Stimulated activated CD8-positive, alpha-beta memory T cell treated with anti-CD3 and anti-CD28 coated beads, Interleukin-7, amount 100 ng/mL, for 4 hours (primary cell): ENCODE measurements at places on chromosomes 16 and 17.

DNA sequence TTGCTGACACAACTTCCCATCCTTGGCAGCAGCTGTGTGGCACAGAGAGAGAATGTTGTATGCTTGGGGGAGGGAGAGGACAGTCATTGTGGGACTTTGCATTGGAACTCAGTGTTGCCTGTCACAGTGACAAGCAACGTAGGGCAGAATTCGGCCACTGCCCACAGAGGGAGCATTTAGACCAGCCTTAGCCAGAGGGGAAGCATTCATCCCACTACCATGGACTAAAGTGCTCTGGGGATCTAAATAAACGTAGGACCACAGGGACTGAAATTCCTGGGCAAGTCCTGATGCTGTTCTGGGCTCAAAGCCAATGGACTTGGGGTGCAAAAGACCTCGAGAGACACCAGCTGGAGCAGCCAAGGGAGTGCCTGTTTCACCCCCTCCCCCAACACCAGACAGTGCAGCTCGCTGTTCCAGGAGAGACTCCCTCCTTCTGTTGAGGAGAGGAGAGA lies 44.9 kb downstream of the ABCA8 start:
- no peak for DNase-seq

- DNase-seq: no peak
Observed at GRCh38 chr16:81693744-81694303, 85.3 kb upstream of the PLCG2 start.

GRCh38 chr16:557463-558297 lies 2.5 kb upstream of the PRR35 start:
- DNase-seq: no peak

DNA sequence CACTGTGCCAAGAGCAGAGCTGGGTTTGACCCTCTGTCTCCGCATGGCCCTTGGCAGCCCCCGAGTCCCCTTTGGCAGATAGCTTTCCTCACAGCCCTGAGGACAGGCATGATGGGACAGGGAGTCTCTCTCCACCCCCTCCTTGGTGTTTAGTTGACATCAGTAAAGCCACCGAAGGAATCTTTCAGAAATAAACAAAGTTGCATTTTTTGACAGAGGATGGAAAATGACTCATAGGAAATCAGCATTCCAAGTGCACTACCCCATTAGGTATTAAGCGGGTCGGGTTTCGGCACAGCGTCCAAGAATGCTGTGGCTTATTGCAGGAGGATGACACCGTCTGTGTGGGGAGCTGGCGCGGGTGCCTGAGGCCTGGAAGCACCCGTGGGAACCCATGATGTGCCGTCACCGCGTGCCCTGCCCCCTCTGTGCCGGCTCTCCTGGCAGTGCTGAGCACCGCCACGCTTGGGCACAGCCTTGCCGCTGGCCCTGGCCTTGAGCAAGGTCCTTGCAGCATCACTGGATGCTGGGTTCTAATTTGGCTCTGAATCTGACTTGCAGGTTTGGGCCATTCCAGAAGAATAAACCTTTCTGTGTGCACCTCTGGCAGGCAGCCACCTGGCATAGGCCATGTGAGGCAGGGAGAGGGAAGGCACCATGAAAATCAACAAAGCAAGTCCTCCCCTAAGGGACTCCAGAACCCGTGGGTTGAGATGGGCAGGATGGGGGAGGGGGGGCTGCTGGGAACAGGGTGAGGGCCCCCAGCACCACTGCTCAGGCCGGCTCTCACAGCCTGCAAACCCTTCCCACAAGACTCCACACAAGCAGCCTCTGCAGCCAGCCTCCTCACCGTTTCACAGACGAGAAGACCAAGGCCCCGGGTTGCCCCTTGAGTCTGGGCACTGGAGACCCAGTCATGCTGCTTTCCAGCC lies 50.5 kb upstream of the ZNF469 start:
- no peak for DNase-seq

DNA sequence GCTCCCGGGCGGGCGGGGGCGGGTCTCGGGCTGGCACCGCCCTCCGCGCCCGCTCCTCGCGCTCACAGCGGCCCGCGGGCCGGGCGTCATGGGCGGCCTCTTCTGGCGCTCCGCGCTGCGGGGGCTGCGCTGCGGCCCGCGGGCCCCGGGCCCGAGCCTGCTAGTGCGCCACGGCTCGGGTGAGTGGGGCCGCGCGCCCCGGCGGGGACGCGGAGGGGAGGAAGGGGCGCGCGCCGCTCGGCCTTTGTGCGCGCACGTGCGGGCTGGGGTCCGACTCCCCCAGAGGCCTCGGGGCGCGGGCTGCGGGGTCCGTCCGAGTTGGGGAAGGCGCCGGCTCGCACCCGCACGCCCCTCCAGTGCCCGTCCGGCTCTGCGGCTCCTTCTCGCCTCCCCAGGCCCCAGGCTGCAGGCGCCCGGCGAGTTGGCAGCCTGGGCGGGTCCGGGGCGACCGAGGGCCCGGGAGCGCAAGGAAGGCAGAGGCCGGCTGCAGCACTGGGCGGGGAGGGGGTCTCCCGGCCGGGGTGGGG lies at the start of gene NME4:
Gene NME4 (plus strand): TSS at position 65 of the 527 bp plus-strand sequence. CDS start 24 bp downstream, at position 89.
- DNase-seq: no peak

- no peak for DNase-seq
Observed at GRCh38 chr16:11556945-11557720, 29.6 kb downstream of the LITAF start.

DNA sequence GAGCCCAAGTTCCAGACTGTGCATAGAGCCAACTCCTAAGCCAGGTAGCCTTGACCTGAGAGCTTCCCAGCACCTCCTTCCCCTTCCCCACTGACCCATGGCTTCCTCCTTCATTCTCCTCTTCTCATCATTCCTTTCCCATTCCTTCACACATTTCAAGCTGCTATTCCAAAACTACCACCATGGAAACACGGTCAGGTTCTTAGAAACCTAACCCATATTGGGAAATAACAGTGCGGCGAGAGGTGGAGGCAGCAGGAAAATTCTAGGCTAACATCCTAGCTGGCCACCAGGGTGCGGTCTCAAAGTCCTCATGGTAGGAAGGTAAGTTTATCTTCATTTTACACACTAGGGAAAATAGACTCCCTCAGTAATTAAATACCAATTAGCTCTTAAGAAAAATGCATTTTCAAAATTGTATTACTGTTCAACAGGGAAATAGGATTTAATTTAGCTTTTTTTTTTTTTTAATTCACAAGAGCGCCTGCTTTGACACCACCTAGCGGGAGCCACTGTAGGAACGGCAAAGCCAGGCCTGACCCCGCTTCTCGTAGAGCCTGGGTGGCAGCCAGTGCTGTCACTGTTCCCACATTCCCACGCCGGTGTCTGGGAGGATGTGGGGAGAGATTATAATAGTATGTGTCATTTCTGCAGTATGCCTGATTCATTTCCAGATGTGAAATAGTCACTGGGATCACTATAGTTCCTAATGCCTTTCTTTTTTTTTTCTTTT lies 14.0 kb upstream of the SPHK1 start:
- no peak for DNase-seq

DNA sequence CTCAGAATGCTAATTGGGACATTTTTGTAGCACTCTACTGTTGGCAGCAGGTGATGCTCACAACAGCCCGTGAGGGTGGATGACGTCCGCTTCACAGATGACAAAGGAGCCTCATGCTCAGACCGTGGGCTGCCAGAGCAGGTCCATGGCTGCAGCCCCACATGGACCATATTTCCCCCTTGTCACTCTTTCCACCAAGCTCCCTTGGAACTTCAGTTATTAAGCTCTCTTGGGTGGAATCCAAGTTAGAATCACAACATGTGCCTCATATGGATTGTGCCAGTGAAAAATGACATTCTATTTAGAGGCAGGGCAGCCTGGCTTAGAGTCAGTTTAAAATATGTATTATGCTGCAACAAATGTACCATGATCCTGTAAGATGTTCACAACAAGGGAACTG lies 33.2 kb upstream of the STH start:
- DNase-seq: no peak

DNA sequence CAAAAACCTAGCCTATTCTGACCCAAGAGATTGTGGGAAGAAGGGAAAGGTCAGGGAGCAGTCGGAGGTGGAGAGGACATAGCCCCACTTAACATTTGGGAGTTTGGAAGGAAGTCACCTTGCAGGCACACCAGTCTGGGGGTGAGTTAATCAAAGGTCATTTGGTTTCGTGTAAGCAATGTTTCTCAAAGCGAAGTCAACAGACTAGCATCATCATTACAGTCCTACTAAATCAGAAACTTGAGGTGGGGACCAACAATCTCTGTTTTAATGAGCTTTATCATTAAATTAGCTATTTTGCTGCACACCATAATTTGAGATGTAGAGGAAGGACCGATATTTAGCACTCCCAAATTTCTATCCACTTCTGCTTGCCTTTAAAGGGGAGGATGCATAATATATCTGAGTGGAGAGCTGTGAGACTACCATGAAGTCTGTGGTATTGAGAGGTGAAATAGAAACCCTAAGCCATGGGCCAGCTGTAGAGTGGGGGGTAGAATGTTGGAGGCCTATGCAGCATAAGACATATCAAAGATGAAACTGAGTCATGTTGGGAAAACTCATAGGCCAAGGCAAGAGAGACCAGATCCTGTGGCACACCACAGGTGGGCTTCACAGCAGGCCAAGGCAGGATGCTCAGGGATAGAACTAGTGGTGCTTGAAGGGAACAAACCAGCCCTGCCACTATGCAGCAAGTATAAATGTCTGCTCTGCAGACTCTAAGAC lies 141.7 kb upstream of the ANKFN1 start:
- no peak for DNase-seq

DNA sequence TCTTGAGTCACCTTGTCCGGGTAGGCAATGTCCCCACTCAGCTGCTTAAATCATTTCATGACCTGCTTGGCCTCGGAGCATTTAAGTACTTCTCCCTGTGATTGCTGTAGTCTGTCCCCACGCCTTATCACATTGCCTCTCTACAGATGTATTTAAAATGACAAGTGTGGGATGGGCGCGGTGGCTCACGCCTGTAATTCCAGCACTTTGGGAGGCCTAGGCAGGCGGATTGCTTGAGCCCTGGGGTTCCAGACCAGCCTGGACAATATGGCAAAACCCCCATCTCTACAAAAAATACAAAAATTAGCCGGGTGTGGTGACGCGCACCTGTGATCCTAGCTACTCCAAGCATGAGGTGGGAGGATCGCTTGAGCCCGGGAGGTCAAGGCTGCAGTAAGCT lies 1.3 kb upstream of the GJC1 start:
- DNase-seq: no peak

GRCh38 chr17:48546924-48547807 lies 2.3 kb upstream of the HOXB2 start:
- DNase-seq: no peak

DNA sequence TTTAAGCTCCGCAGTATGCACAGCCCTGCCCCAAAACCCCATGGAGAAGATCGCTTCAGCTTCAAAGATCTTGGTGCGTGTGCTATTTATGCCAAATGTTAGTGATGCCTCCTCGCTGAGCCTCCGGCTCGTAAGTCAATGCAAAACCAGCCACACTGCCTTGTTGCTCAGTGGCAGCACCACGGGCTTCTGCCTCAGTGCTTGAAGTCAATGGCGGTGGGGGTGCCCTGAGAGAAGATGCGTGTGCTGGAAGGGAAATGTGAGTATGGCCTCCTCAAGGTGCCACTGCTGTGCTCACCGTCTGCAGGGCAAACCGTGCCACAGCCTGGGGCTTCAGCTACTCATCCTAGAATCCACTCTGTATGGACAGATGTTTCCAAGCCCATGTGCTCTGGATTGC lies 121.9 kb downstream of the XYLT1 start:
- no peak for DNase-seq

GRCh38 chr17:79220713-79221291 lies 146.2 kb downstream of the ENGASE start:
- DNase-seq: no peak

GRCh38 chr17:30530346-30531025 lies 53.3 kb downstream of the GOSR1 start:
- DNase-seq: no peak

GRCh38 chr17:38908676-38909181 lies 16.7 kb upstream of the LASP1NB start:
- no peak for DNase-seq

DNA sequence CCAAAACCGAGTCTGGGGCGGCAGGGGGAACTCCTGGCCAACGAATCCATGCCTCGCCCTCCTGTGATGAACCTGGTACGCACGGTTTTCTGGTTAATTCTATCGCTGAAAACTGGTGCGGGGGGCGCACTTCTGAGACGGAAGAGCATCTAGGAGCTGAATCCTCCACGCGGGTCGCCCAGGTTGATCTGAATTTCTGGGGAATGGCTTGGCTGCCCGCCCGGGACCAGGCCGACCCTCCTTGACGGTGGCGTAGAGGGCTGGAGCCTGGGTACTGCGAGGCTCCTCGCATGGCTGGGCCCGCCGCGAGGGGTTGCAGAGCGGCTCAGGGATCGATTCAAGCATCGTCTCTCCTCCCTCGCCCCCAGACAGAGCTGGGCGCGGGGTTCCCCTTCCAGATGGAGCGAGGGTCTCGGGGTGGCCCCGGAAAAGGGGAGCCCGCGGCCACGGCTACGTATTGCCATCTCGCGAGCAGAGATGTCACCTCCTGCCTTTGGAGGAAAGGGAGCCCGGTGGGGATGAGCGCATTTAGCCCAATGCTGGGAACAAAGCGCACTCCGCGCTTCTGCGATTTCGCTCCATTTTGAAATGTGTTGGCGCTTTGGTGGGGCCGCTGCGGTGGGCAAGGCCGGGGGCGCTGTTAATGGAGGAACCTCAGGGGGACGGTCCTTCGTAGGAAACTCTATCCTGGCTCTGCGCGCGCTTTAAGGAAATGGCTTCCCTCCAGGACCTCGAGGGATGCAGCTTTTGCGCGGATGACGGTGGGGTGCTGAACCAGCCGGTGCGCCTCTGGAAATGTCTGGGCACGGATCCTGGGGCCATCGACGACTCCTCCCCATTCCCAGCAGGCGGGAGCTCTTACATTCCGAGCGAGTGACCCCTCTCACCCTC lies 2.7 kb downstream of the MAPT start:
- DNase-seq: no peak

DNA sequence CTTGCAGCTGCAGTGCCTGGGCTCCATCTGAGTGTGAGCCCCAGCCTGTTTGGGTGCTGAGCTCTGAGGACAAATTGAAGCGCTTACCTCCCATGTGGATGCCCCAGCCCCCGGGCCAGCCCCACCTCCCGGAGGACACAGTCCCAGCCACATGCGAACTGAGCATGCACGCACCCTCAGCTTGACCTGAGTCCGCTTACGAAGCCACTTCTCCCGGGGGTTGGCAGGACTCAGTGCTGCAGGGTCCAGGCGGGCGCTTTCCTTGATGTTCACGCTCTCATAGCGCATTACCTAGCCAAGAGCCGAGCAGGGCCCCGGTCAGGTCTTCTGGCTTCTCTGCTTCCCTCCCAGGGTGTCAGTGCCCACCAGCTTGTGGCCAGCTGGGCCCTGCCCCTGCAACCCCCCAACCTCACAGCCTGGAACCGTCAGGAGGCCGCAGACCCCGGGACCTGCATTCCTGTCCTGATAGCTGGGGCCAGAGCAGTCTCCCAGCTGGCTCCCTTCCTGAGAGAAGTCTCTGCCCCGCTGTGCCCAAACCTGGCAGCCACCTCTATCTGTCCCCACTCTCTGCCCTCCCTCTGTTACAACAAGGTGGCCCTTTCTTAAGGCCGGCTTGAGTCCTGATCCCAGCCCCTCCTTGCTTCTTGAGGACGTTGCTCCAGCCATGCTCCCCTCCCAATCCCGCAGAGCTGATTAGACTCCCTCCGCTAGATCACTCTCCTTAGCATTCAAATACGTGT lies 24.0 kb downstream of the PIMREG start:
- no peak for DNase-seq
